ENCODE measurements at places on chromosomes 6 and 20. TPM values are rescaled to one million over a fixed set of nuclear protein-coding genes. Genes with fewer than 3 reads are reported as not detected.
A peak's percentile ranks its signal among the peaks of the same experiment; 100 is the strongest.

LGSN gene
- total RNA-seq, result not detected

B3GAT2 gene
- total RNA-seq, result 0.05 TPM

PDYN gene
- not detected for total RNA-seq

GABBR1 gene
- total RNA-seq, result 5.7 TPM

CPXM1 gene
- total RNA-seq, result not detected

DNA sequence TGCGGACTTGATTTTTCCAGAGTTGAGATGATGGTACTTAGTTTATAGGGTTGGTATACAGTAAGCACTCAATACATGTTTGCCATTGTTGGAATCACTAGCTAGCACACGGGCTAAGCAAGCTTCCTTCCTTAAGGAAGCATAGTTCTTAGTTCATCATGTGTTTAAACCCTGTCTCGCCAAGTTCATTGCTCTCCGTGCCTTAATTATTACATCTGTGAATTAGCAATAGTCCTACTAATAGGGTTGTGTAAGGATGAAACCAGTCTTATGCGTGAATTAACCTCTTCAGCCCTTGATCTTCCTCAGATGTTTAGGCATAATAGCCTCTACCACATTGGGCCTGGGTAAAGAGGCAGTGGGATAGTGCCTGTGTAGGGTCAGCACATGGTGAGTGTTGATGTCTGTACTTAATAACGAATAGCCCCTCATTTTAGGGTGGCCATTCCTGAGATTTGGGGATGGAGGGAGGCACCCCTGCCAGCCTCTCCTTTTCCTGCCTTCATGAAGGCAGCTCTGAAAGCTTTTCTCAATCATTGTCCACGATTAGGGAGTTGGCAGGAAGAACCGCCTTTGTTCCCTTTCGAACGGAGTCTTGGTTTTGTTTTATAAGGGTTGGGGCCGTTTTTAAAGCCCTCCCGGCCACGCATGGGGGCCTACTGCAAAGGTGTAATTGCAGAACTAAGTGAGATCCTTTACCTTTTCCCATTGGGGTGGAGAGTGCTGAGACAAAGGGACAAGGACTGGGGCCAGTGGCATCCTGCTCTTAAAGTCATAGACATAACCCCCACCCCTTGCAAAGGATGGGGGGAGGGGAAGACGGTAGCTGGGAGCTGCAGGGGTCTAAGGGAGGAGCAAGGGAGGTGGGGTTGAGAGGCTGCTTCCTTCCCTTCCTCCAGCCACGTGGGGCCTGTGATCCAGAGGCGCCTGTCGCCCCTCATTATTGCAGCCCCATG lies 2.1 kb downstream of the DNMT3B start:
- no peak for DNase-seq

DNA sequence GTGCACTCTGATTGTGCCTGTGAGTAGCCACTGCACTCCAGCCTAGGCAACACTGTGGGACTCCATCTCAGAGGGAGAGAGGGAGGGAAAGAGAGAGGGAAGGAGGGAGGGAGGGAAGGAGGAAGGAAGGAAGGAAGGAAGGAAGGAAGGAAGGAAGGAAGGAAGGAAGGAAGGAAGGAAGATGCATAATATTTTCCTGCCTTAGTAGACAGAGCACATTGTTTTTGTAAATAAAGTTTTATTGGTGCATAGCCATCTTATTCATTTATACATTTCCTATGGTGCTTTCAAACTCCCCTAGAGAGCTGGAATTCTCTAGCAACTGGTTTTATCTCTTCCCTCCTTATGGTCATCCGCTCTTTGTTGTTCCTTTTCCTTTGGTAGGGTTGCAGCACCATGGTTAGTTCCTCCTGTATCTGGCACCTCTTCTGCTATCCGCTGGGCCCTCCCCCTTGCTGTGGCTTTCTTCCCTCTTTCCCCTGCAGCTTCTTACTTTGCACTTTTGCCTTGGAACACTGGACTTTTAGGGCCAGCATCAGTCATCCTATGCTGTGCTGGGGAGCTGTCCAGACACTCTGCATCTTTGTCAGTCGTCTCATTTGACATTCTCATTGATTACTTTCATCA lies 20.2 kb downstream of the GPR6 start:
- peak; percentile 24 for DNase-seq

SOBP gene
- total RNA-seq, result 0.42 TPM

- peak; percentile 55 for DNase-seq
These were observed 78.0 kb downstream of the PTPN1 start for GRCh38 chr20:50588034-50588736.

ADGRB3 gene
- total RNA-seq, result 0.13 TPM

GRCh38 chr6:77425671-77426070 lies 37.6 kb downstream of the HTR1B start:
- DNase-seq, result no peak

TAGAP gene
- total RNA-seq, result 0.05 TPM

- DNase-seq, result no peak
These were observed 1.1 kb downstream of the NFATC2 start for GRCh38 chr20:51541189-51542032.

DNA sequence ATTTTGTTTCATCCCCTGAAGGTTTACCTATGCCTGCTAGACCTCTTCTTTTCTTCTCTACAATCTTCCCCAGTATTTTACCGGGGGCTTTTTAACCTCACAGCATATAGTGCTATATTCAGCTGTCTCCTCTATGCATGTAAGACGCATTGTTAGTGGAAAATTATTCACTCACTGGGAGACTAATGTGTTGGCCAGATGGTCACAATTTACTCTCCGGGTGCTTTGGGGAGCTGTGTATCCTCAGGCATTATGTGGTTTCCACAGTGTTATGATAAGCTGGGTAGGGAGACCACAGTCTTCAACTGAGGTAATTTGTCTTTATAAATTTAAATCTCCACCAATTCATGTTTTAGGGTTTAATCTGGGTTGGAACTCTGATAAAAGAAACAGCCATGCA lies 553.8 kb upstream of the PTCHD4 start:
- DNase-seq, result peak; percentile 13

All from myocyte (in vitro differentiated cells).